HT-29 (cell line): ENCODE measurements at places on chromosomes 12 and 14. TPM values are rescaled to one million over a fixed set of nuclear protein-coding genes. Genes with fewer than 3 reads are reported as not detected.

Gene PRIM1
- 8.9 and 10.1 TPM in 2 replicates for total RNA-seq

Gene CCDC198
- 9.4 and 15.0 TPM in 2 replicates for total RNA-seq

Gene APOLD1
- 2.1 and 2.4 TPM in 2 replicates for total RNA-seq

- DNase-seq: no peak
These were observed 122.5 kb downstream of the PHLDA1 start for GRCh38 chr12:75908961-75909605.

DNA sequence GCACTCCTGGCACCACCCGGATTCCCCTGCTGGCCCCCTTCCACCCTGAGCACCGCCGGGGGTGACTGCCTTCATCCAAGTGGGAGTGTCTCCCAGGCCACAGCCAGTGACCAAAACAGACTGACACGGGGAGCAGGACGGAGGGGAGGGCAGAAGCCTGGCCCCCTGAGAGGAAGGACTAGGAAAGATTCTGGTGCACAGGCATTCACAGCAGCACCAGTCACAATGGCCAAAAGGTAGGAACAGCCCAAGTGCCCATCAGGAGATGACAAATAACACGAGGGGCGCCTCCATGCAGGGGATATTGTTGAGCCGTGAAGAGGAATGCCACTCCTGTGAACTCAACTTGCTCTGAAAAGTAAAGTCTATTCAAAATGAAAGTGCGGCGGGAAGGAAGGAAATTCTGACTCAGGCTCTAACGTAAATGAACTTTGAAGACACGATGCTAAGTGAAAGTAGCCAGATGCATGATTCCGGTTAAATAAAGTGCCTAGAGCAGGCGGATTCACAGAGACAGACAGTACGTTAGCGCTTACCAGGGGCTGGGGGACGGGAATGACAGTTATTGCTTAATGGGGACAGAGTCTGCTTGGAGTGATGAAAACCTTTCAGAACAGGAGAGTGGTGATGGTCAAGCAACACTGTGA, 146.1 kb upstream of the NCOR2 start:
- DNase-seq: no peak

Gene MYO1H
- not detected in 2 replicates for total RNA-seq

Gene BHLHE41
- total RNA-seq: 79.8 and 82.7 TPM in 2 replicates

DNA sequence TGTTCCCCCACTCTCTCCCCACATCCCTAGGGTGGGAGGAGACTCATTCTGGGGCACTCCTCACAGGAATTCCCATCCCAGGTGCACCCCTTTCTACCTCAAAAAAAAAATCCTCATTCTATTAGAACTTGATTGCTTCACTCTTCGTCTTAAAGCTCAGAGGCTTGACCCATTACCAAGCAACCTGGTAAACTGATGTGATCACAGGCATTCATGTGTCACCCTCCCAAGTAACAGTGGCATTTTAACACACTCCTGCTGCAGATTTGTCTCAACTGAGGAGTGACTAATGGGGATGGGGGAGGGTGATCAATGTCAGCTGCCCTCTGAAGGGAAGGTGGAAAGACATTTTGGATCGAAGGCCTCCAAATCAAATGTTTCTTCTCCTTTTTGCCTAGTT, 78.1 kb upstream of the PTHLH start:
- DNase-seq: no peak

Gene NUP107
- 45.4 and 48.3 TPM in 2 replicates for total RNA-seq

Gene DICER1
- total RNA-seq: 11.2 and 14.0 TPM in 2 replicates

DNA sequence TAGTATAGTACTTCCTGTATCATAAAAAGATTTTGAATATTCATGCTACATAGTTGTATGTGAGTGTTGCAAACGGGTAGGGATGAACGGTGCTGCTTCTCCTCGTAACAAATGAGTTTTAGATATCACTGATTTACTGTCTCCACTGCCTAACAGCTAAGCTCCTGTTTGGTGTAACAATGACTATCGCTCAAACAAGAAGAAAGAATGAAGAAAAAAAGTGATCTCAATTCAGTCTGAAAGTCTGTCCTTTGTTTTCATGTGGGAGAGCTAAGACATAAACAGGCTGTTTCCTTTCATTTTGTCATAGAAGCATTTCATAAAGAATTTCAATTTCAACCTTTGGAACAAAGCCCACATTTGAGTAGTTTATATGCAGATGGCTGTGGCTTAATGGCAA, 26.1 kb upstream of the RTRAF start:
- no peak for DNase-seq
